NCI-H2107 (cell line): ENCODE measurements at places on chromosomes 6 and 20.

GRCh38 chr6:169810066-169810989 lies 58.9 kb downstream of the ERMARD start:
- no peak for DNase-seq

DNA sequence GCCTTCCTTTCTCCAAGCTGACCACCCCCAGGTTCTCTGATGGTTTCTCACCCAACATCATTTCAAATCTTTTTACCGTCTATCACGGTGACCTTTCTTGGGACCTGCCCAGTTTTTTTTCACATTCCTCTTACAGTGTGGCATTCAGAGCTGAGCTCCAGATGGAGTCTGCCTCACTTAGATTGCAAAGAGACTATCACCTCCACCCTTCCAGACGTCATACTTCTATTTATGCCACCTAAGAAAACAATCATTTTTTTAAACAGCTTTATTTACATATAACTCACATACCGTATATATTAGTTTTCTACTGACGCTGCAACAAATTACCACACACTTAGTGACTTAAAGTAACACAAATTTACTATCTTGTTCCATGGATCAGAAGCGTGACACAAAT lies 32.3 kb upstream of the CTNNBL1 start:
- no peak for DNase-seq

DNA sequence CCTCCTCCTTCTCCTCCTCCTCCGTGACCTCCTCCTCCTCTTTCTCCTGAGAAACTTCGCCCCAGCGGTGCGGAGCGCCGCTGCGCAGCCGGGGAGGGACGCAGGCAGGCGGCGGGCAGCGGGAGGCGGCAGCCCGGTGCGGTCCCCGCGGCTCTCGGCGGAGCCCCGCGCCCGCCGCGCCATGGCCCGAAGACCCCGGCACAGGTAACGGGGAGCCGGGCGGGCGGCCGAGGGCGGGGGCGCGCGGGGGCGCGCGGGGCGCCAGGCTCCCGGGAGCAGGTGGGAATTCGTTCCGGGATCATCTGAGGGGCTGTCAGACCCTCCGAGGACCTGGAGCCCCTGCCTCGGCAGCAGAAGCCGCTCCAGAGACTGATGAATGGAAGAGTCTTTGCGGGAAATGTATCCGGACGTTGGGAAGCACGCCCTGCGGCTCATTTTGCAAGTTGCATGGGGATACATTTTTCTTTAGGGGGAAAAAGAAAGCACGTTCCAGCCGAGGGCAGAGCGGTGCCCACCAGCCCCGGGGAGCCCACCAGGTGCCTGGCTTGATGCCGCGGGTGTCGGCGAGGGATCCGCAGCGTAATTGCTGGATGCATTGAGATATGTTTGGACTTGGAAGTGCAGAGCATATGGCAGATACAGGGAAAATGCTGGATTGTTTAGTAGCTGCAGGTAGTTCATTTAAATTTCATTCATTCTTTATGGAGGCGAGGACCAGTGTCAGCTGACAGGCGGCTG lies 394 bp downstream of the MYB start:
- no peak for DNase-seq

DNA sequence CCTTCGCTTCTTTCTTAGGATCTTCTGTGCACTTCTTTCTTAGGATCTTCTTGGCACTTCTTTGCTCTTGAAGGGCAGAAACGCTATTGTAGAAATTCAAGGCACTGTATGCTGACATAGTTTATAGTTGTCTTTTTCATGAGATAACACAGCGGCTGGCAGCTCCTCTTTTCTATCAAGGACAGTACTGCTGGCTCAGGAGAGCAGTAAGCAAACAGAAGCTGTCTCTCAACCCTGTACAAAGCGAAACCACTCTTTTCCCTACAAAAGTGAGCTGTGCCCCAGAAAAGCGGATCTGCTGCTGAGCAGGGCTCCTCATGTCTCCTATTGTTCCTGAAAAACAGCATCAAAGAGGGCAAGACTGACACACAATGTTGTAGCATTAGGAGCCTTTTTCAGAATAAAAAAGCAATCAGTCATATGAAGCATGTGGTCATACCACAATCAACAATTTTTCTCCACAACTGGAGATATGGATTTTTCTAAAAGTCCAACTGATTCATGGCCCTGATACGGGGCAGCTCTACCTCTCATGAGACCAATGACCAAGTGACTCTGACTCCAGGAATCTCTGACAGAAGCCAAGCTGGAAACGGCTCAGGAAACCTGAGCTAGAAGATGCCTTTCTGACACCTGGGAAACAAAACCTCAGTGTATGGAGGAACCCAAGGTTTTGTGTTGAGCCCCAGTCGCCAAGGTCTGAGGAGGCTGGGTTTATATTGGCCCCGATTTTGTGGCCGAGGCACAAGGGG lies 255.9 kb downstream of the ESR1 start:
- no peak for DNase-seq

GRCh38 chr20:32871627-32872160 lies 13.0 kb downstream of the EFCAB8 start:
- DNase-seq: no peak

DNA sequence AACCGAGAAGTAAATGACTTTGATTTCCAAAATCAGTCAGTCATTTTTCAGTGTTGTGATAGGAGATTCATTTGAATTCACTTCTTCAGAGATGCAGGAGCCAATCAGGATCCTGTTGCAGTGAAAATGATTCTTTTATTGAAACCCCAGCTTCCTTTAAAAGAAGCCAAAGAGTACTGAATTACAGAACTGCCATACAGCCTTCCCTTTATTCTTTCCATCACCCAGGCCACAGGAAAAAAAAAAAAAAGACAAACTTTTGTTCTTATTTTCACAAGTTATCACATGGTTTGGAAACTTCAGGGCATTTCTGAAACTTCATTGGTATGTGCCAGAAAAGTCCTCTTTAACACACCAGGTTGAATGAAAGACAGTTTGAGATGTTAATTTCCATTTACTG lies 1.8 kb upstream of the CARMIL1 start:
- no peak for DNase-seq

GRCh38 chr6:17780061-17780460 lies 73.3 kb upstream of the NUP153 start:
- no peak for DNase-seq
